ENCODE measurements at places on chromosomes 11 and 22. TPM values are rescaled to one million over a fixed set of nuclear protein-coding genes. Genes with fewer than 3 reads are reported as not detected.
A peak's percentile ranks its signal among the peaks of the same experiment; 100 is the strongest.

GRCh38 chr22:46997311-46997970 is 235.0 kb downstream of the TBC1D22A start:
- H3K4me3 ChIP-seq = no peak overlapping the region
- H3K27ac ChIP-seq = no peak overlapping the region
- H3K36me3 ChIP-seq = no peaks in the 10 kb centered on the region
- H3K4me1 ChIP-seq = peaks cover 11% of the 10 kb centered on the region
- H3K27me3 ChIP-seq = no peaks in the 10 kb centered on the region

DNA sequence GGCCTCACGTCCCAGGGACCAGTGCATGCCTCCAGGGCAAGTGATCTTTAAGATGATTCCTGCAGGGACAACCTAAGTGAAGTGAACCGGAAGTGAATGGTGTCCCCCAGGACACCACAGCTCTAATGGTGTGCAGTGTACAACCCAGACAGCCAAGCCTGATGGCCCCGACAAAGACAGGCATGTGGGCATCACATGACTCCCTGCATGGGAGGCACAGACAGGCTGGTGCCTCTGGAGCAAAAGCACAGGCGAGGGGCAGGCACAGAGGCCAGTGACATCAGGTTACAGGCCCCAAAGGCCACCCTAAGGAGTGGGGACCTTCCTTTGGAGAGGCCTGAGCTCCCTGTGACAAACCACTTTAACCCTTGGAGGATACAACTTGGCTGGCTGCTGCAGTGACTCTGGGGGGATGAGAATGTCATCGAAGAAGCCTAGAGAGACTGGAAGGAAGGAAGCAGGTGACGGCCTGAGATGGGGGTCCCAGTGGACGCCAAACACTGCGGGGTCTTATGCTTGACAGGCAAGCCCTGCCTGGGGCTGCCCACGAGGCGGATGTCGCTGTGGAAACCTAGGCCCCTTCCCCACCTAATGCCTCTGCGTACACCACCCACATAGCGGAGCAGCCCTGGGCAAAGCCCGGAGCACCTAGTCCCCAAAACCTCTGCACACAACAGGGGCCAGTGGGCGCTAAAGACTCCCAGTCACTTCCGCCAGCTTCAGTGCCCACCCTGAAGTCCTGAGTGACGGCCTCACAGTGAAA is 12.4 kb downstream of the POLR3H start:
- peaks cover 53% of the 10 kb centered on the region for H3K36me3 ChIP-seq
- H3K27ac ChIP-seq = no peak overlapping the region
- H3K4me1 ChIP-seq = peaks cover under 1% of the 10 kb centered on the region
- no peak for DNase-seq
- H3K4me3 ChIP-seq = no peak overlapping the region

GAB2 gene
- total RNA-seq = 76.3 TPM

DNA sequence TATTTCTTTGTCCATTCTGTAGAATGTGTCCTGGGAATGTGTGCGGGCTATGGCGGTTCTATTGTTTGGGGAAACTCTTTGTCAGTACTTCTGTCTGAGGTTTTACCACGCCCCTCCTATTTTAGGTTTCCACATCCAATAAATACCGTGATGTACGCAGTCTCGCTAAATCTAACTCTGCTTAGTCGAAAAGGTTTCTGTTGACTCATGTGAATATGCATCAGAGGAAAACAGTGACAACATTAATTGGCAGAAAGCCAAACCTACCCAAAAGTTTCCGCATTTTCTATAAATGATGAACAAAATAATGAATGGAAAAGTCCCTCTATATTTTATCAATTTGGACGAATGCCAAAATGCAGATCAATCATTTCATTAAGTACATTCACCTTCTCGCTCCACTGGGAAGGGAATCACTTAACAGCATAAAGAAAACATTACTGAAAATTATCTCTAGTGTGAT is 143.4 kb downstream of the MAML2 start:
- no peaks in the 10 kb centered on the region for H3K27me3 ChIP-seq
- H3K36me3 ChIP-seq = no peaks in the 10 kb centered on the region
- H3K4me1 ChIP-seq = peaks cover 25% of the 10 kb centered on the region
- DNase-seq = no peak
- no peak overlapping the region for H3K4me3 ChIP-seq
- H3K27ac ChIP-seq = peak overlapping the region; percentile 27

- no peaks in the 10 kb centered on the region for H3K36me3 ChIP-seq
- peaks cover 14% of the 10 kb centered on the region for H3K27me3 ChIP-seq
- H3K4me3 ChIP-seq = no peak overlapping the region
- H3K27ac ChIP-seq = no peak overlapping the region
- peak; percentile 56 for DNase-seq
Observed at GRCh38 chr11:627308-627576, 261 bp upstream of the SCT start.

BIRC3 gene
- total RNA-seq = 39.5 TPM

DNA sequence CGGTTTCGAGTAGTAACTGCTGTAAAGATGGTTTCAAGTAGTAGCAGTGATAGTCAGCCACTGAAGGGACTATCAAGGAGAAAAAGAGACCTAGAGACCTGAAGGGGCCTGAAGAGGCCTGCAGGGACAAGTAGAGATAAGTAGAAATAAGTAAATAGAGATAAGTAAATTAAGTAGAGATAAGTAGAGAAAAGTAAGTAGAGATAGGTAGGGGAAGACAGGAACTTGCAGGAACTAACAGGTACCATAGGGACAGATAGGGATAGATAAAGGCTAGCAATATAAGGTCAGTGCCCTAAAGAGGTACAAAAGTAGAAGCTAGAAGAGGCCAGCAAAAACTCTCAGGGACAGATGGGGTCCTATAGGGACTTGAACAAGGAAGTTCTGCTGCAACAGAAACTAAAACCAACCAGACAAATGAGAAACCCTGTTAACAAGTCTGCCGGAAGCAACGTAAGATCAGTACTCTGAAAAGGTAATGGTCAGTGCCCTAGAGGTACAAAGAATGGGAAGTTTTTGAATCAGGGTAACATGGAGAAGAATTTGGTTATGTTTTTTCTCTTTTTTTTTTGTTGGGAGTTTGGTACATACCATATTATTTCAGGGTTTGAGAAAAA is 9.6 kb upstream of the SC5D start:
- H3K27ac ChIP-seq = no peak overlapping the region
- no peak overlapping the region for H3K4me3 ChIP-seq
- no peaks in the 10 kb centered on the region for H3K27me3 ChIP-seq
- H3K4me1 ChIP-seq = no peaks in the 10 kb centered on the region

All from upper lobe of left lung (tissue), 6 donors.